ENCODE measurements at places on chromosomes 1 and 21.

DNA sequence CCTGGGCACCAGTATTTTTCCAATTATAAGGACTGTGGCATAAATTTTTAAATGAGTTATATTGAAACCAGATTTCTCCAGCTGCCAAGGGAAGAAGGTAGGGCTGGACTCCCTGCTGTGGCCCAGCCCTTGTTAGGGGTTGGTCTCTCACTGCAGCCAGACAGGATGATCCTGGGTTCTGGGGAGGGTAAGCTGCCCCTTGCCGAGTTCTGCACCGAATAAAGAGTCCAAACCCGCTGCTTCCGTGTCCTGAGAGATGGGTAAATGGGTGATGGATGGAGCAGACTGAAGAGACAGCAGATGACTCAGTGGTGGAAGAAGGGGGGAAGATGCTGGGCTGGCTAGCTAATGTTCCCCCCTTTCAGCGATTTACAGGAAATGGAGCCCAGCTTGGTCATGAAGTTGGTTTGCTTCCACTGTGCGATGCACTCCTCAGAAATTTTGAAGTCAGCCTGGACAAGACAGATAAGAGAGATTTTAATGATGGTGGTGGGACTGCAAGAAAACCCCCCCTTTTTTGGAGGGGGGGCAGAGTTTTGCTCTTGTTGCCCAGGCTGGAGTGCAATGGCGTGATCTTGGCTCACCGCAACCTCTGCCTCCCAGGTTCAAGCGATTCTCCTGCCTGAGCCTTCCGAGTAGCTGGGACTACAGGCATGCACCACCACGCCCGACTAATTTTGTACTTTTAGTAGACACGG, 41.4 kb downstream of the YARS1 start:
- no peak for DNase-seq

DNA sequence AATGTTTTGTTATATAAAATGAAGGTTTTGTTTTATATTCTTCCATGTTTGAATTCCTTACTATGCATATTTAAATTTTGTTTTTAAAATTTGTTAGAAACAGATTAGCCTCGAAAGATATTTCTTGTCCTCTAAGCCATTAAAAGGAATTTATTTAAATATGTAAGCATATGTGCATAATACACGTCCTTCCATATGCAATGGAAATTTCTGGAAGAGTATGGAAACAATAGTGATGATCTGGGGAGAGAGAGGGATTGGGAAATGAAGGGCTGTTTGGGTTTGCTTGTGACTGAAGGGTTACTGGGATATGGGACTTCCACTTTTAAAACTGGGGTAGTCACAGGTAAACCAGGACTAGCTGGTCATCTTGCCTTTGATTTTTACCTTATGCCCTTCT, 21.1 kb downstream of the ECHDC2 start:
- DNase-seq = no peak

DNA sequence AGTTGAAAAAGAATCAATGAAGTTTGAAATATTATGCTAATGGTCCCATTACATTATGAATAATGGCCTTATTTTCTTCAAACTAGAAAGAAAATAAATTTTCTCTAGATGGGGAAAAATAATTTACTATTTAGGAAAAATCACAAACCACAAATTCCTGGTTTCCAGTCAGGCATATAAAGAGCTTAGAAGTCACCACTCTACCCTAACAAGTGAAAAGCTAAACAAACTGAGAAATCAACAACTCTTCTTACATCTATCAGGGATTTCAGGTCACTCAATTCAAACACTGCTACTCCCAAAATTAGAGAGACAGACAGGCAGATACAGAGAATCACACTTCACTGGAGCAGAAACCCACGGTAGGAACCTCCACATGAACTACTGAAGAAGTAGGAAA, 82.1 kb upstream of the LRRC7 start:
- no peak for DNase-seq

DNA sequence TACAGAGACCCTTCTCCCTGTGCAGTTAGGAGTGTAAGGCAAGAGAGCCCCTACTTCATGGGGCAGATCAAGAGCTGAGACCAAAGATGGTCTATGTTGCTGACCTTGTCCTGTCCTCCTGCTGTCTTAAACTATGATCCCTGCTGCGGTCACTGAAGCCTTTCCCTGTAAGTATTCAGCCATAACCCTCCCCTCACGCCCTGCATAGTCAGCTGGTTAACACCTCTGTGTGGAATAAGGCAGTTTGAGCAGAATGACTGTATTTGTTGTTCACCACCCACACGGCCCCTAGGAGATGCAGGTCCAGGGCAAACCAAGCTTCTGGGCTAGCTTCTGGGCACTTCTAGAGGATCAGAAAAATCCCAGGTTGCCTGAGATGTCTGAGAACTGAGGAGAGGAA, 356 bp downstream of the TSPAN1 start:
- no peak for DNase-seq

- DNase-seq = no peak
Measured at GRCh38 chr1:226411619-226412018, 3.7 kb upstream of the PARP1 start.

DNA sequence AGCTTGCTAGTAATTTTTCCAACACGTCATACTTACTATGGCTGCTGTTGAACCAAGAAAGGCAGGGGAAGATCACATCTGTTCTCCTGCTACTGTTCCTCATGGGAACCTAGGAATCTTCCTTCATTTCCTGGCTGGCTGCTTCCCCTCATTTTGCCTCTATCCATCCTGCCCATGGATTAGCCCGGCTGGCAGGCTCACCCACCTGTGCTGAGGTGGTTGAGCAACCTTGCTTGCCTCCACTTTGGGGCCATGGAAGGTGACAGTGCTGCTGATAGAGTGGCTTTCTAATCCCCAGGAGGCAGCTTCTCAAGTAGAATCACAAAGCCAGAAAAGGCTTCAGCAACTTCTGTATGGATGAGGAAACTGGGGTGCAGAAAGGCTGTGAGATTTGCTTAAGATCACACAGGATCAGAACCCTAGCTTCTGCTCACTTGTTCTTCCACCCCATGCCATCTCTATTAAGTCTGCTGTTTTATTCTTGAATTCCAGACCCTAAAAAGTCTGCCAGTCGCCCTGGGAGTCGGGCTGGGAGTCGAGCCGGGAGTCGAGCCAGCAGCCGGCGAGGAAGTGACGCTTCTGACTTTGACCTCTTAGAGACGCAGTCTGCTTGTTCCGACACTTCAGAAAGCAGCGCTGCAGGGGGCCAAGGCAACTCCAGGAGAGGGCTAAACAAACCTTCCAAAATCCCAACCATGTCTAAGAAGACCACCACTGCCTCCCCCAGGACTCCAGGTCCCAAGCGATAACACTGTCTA, 6.2 kb upstream of the BMP8A start:
- DNase-seq = no peak

- DNase-seq = no peak
Measured at GRCh38 chr1:48214820-48215219, 7.7 kb upstream of the SLC5A9 start.

Data from suppressor macrophage treated with lipopolysaccharide for 4 hours (primary cell).